ENCODE measurements at places on chromosomes 11 and 22. TPM values are rescaled to one million over a fixed set of nuclear protein-coding genes. Genes with fewer than 3 reads are reported as not detected.

DNA sequence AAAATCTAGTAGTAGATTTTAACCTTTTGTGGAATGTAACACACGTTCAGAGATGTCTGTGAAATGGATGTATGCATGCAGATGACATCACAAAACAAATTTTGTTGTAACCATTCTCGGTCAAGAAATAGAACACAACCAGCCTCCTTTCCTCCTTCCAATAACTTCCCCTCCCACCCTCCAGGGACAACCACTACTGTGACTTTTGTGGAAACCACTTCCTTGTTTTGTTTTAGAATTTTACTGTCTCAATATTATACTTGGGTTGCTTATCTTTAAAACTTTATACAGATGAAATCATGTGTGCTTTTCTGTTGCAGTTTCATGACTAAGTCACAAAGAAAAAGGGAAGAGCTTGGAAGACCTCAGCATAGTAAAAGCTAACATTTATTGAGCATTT lies 189.4 kb upstream of the NCAM1 start:
- DNase-seq, result no peak

- DNase-seq, result no peak
These were observed 20.7 kb upstream of the P2RY2 start for GRCh38 chr11:73197348-73197747.

DNA sequence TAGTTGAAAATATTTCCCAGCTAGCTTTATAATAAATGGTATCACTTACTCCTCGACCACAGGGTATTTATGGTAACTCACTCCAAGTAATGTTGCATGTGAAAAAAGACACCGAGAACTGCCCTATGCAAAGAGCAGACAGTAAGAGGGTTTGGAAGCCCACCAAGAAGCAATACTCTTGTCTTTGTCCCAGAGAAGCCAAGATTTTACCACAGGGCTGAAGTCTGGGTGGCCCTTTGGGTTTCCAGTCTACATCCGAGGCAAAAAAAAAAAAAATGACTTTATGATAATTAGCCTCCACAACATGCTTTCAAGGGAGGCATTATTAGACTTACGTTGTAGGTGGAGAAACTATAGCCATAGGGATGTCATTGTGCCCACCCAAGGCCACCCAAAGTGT lies 83.6 kb downstream of the CCDC34 start:
- DNase-seq, result no peak

DNA sequence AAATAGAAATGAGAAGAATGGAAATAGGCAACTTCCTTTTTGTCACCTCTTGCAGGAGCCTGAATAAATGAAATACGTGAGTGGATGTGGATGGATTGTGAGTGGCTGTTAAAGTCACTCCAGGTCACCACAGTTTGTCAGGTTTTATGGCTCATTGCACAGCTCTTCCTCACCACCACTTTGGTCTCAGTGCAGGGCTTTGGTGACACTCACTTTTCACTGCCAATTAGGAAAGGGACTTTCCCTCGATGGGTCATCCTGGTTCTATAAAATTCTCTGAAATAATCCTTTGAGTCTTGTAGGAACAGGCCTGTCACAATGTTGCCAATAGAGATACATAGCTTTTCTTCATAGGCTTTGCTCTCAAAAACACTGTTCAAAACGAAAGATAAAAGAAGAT lies 172.4 kb upstream of the C11orf87 start:
- DNase-seq, result no peak

DNA sequence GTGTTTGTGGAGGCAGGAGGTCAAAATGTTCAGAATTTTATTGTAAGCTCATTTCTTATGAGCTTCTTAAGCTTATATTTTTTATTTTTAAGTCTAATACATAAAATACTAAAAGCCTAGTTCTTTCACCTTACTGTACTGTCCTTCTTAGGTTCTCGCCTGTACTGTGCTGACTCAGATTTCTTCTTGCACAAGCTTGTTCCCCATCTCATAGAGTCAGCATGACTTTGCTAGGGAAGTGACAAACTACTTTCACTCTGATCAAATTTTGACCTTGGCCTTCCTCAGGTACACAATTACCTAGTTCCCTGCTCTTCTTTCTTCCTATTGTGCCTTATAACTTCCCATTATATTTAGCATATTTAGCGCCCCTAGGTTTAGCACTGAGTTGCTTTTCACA lies 81.5 kb downstream of the STK33 start:
- DNase-seq, result no peak

DNA sequence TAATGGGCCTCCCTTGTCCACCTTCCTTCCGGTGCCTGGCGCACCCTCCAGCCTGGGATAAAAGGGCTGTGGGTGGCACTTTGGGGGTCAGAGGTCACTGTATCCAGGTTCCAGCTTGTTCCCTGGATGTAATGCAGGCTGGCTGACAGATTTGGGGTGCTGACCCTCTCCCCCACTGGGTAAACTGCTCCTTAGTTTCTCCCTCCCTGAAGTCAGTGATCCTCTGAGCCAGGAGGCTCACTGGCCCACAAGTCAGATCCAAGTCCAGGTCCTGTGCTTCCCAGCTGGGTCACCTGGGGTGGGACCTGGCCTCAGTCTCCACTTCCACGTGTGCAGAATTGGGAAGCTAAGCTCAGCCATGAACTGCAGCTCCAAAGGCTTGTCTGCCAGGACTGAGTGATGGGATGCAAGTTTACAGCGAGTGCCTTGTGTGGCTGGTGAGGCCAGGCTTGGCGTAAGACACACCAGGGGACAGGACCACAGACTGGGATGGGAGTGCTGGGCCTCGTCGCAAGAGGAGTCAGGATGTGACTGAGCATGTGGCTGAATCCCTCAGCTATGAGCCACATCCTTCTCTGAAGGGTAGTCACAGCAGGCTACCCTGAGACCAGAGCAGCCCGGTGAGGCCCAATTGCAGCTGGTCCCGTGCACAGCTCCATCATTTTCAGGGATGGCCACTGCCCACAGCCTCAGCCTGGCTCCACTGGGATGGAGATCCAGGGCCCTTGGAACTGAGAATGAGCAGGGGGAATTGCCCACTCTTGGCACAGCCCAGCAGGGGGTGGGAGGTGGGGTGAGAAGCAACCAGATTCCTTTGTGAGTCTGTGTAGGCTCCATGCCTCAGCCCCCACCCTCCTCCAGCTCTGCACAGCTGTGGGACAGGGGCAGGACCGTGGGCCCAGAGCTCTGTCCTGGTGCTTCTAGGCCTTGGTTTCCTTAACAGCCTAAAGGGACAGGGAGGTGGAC lies 7.2 kb downstream of the SHISA8 start:
- no peak for DNase-seq

Gene CHORDC1
- 68.1 TPM for polyA plus RNA-seq

Gene AGBL2
- 5.1 TPM for polyA plus RNA-seq

Gene KCNK4
- polyA plus RNA-seq, result not detected

Gene PTPN5
- polyA plus RNA-seq, result 0.56 TPM

Gene LAYN
- polyA plus RNA-seq, result 7.3 TPM

Gene MAPK8IP2
- polyA plus RNA-seq, result 0.87 TPM

Gene KRTAP5-10
- 0.23 TPM for polyA plus RNA-seq
